ENCODE measurements at places on chromosomes 4 and X.
A peak's percentile ranks its signal among the peaks of the same experiment; 100 is the strongest.

DNA sequence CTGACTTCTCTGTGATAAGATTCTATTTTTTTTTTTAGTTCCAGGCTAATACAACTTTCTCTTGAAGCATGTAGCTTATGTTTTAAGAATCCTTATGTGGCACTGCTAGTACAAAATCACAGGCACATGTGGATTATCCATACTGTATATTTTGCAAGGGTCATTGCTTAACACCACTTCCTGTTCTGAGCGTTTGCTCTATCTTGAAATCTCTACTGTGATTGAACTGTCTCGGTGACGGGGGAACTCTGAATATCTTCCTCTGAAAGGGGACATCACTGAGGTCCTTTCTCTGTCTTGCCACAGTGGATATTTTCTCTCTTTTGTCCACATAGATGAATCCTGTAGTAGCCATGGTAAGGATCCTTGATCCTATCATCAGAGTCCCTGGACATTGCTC, 2.1 kb upstream of the WFS1 start:
- H3K4me1 ChIP-seq = peaks cover 9% of the 10 kb centered on the region
- no peak overlapping the region for H3K4me3 ChIP-seq
- no peak for DNase-seq
- no peaks in the 10 kb centered on the region for H3K36me3 ChIP-seq
- H3K27ac ChIP-seq = no peak overlapping the region
- peaks cover 4% of the 10 kb centered on the region for H3K27me3 ChIP-seq

GRCh38 chrX:37800717-37801116, 20.9 kb downstream of the CYBB start:
- H3K27me3 ChIP-seq = no peaks in the 10 kb centered on the region
- H3K4me1 ChIP-seq = peaks cover 15% of the 10 kb centered on the region
- H3K4me3 ChIP-seq = no peak overlapping the region
- no peak overlapping the region for H3K27ac ChIP-seq
- DNase-seq = no peak

- no peaks in the 10 kb centered on the region for H3K4me1 ChIP-seq
- no peaks in the 10 kb centered on the region for H3K27me3 ChIP-seq
- no peak for DNase-seq
- no peak overlapping the region for H3K4me3 ChIP-seq
Observed at GRCh38 chr4:171583790-171584189, 229.4 kb upstream of the GALNTL6 start.

DNA sequence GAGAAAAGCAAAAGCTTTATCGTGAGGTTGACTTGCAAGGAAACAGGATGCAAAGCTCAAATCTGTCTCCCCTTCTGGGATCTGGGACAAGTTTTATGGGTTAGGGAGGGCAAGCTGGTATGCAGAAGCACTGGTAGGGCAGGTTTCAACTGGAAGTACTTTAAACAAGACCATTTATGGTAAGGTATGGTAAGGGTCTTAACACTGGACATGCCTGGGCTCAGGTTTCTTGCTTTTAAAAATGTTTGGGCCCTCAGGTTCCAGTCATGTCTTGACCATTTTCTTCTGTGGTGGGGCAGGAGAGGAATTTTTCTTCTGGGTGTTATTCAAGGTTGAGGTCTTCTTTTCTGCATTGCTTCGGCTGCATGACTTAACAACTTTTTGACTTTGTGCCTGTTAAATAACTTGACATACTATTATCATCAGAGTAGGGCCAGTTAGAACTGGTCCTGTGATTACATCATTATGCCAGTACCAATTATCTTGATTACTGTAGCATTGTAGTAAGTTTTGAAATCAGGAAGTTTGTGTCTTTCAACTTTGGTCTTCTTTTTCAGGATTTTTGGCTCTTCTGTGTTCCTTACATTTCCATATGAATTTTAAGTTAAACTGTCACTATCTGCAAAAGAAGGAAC, 33.7 kb downstream of the CD38 start:
- H3K4me3 ChIP-seq = no peak overlapping the region
- no peak overlapping the region for H3K27ac ChIP-seq
- DNase-seq = no peak
- peaks cover 5% of the 10 kb centered on the region for H3K27me3 ChIP-seq

- no peaks in the 10 kb centered on the region for H3K4me1 ChIP-seq
- H3K27ac ChIP-seq = no peak overlapping the region
- no peaks in the 10 kb centered on the region for H3K36me3 ChIP-seq
- H3K27me3 ChIP-seq = no peaks in the 10 kb centered on the region
Observed at GRCh38 chrX:81957900-81958545, 756.1 kb downstream of the SH3BGRL start.

GRCh38 chr4:127533028-127533700, 99.6 kb upstream of the INTU start:
- no peak for DNase-seq
- peaks cover 6% of the 10 kb centered on the region for H3K4me1 ChIP-seq
- no peaks in the 10 kb centered on the region for H3K27me3 ChIP-seq
- H3K27ac ChIP-seq = no peak overlapping the region
- H3K36me3 ChIP-seq = no peaks in the 10 kb centered on the region

GRCh38 chr4:17094159-17094875, 195.9 kb upstream of the LDB2 start:
- no peaks in the 10 kb centered on the region for H3K4me1 ChIP-seq
- H3K27ac ChIP-seq = peak overlapping the region; percentile 39
- peaks cover 22% of the 10 kb centered on the region for H3K27me3 ChIP-seq
- no peaks in the 10 kb centered on the region for H3K36me3 ChIP-seq
- DNase-seq = no peak

DNA sequence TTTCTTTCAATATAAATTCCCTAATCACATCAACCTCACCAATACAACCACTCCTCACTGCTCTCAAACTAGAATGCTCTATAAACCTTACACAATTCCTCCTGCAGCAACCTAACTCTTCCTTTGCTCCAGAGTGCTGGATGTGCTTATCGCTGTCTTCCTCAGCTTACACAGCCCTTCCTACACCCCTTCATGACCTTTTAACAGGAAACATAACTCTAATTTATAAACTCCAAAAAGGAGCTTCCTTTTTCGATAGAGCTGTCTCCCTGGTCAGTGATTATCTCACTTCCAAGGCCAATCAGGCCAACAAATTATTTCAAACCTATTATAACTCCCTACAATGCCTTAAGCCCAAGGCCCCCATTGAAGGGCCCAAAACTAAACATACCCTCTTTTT, 78.8 kb downstream of the COQ2 start:
- no peak for DNase-seq
- no peak overlapping the region for H3K4me3 ChIP-seq
- no peaks in the 10 kb centered on the region for H3K4me1 ChIP-seq
- H3K36me3 ChIP-seq = peaks cover 3% of the 10 kb centered on the region

- peak overlapping the region; percentile 88 for H3K4me3 ChIP-seq
- H3K27me3 ChIP-seq = no peaks in the 10 kb centered on the region
- DNase-seq = peak; percentile 15
- no peaks in the 10 kb centered on the region for H3K36me3 ChIP-seq
Observed at GRCh38 chrX:41085512-41085877, 250 bp downstream of the USP9X start.

DNA sequence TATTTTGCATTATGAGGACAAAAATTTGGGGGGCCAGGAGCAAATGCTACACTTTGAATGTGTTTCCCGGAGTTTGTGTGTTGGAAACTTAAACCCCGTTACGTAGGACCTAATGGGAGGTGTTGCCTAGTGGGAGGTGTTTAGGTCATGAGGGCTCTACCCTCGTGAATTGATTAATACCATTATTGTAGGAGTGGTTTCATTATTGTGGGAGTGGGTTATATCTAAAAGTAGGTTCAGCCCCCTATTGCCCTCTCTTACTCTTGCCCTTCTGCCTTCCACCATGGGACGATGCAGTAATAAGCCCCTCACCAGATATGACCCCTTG, 15.5 kb downstream of the UBA6 start:
- H3K36me3 ChIP-seq = peaks cover 10% of the 10 kb centered on the region
- no peaks in the 10 kb centered on the region for H3K27me3 ChIP-seq
- H3K27ac ChIP-seq = no peak overlapping the region
- no peak overlapping the region for H3K4me3 ChIP-seq
- H3K4me1 ChIP-seq = no peaks in the 10 kb centered on the region

Data from progenitor cell of endocrine pancreas (in vitro differentiated cells).